Femur (tissue), 1 donor: ENCODE measurements at places on chromosomes 5 and 9.

GRCh38 chr5:122846051-122846550 lies 688 bp downstream of the SNX24 start:
- no peak for DNase-seq

- no peak for DNase-seq
Observed at GRCh38 chr5:8123559-8123958, 254.6 kb downstream of the MTRR start.

- DNase-seq: no peak
Observed at GRCh38 chr9:95032580-95033341, 284.7 kb downstream of the FANCC start.

- no peak for DNase-seq
Observed at GRCh38 chr9:32350682-32351081, 33.8 kb upstream of the ACO1 start.

- DNase-seq: peak; percentile 70
Observed at GRCh38 chr9:106862110-106862820, 701 bp upstream of the ZNF462 start.

GRCh38 chr5:139644001-139644456 lies 4.1 kb upstream of the CXXC5 start:
- no peak for DNase-seq

DNA sequence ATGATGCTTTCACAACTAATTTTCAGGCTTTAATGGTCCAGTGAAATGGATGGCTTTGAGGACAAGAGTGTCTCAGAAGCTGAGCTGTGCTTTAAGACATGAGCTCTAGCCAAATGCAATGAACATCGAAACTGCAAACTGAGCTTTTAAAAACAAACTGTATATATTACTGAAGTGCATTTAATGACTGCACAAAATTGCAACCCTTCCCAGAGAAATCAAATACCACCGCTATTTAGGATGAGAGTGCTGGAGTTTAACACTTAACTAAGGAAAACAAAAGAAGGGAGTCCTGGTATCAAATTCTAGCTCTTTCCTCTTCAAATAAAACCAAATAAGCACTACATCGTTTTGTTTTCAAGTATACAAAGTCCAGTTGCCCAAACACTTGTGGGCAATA lies 163.9 kb downstream of the SLF1 start:
- DNase-seq: no peak

- DNase-seq: no peak
Observed at GRCh38 chr9:108281696-108282095, 574.1 kb downstream of the ACTL7B start.

DNA sequence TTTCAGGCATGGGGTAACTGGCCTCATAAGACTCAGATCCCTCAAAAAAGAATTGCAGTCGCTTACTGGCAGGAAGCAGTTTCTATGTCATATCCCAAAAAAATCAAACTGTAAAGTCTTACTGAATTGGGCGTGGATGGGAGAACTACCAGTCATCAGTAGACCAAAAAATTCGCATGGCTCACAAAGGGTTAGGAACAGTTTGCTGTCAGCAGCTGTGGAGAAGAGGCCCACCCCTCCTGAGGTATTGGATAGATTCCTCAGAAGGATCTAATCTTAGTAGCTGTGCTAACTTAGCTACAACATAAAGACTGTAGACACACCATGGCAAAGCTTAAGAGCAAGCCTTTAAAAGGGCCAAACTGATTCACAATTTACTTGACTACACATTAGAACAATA lies 478.3 kb upstream of the FTMT start:
- DNase-seq: no peak

GRCh38 chr5:76457674-76458485 lies 54.8 kb downstream of the IQGAP2 start:
- no peak for DNase-seq

DNA sequence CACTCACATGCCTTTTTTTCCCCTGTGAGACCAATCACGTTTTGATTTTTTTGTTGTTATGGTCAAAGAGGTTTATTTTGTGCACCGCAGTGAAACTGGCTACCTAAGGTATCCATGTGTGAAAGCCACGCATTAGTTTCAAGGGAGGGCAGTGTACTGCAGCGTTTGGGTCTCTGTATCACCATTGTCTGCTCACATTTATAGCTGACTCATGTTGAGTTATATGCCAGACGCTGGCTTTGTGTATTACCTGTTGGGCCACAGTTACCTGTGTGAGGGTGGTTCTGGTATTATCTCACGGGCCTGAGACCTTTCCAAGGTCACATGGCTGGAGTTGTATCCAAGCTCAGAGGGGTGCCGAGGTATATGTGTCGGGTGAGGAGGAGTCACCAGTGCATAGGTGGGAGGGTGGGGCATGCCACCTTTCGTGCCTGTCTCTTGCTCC lies 75.8 kb downstream of the ARHGAP26 start:
- DNase-seq: no peak

DNA sequence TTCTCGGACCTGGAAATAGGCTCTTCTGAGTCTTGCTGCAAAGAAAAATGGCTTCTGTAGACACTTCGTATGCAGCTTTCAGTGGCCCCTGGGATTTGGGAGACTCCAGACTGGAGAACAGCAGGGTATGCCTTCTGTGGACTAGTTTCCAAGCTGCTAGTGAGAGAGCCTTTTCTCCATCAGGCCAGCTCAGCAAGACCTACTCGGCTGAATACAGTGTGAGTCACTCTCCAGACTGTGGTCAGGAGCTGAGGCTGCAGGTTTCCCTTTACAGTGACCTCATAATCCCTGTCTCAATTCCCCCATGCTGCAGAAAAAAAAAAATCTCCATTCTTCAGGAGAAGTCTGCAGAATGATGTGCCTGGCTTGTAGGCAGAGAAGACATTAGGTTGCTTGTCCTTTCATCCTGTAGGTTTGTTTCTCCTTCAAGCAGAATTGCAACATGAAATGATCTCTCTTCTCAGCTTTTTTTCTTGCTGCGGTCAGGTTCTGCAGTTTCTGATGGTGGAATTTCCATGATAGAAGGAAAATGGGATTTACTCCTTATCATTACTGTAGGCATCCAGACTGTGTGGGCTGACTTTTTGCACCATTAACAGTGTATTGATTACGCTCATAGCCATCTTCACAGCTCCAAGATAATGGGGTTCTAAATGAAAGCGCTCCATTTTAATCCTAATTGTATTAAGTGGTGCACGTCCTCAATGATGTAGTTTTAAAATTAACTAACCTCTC lies 78.3 kb upstream of the TNFSF8 start:
- peak; percentile 39 for DNase-seq
